Dorsolateral prefrontal cortex (tissue), 122 donors: ENCODE measurements at places on chromosomes 13 and 19. TPM values are rescaled to one million over a fixed set of nuclear protein-coding genes. Genes with fewer than 3 reads are reported as not detected.

GSX1 gene
- total RNA-seq: not detected

SERP2 gene
- 80.4 TPM for total RNA-seq

BCAM gene
- total RNA-seq: 18.3 TPM

TMPRSS9 gene
- total RNA-seq: 0.32 TPM

PTH2 gene
- not detected for total RNA-seq

BST2 gene
- 18.6 TPM for total RNA-seq

C19orf38 gene
- 1.4 TPM for total RNA-seq

PODNL1 gene
- total RNA-seq: 1.3 TPM

ZNF816 gene
- total RNA-seq: 7.7 TPM

TMEM38A gene
- 41.7 TPM for total RNA-seq
